ENCODE measurements at places on chromosomes 11 and 22. TPM values are rescaled to one million over a fixed set of nuclear protein-coding genes. Genes with fewer than 3 reads are reported as not detected.

DNA sequence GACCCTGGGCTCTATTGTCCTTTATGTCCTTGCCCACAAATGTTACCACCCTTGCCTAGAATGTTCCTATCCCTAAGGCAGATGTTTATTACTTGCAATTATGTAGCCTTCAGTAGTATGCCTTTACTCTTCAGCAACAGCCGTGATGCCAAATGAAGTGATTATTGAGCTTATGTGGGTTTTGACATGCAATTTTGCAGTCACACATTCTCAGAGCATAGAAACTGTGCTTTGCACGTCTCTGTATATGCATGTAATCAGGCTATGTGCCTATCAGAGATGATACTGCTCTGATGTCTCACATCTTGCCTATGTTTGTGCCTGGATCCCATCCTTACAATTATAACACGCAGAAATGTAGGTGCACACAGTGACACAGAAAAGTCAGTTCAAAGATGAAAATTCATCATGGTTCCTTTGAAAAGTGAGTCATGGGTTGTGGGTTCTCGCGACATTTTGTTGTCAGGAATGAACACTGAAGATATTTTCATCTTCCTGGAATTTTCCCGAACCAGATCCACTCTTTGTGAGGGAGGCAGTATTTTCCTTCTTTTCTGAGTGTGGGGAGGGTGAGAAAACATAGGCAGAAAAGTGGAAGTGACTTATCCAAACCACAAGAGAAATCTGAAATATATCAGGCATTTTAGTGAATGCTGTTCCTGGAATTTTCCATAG, 81.1 kb downstream of the BMAL1 start:
- no peak overlapping the region for H3K27ac ChIP-seq
- H3K36me3 ChIP-seq = peaks cover 4% of the 10 kb centered on the region
- no peaks in the 10 kb centered on the region for H3K27me3 ChIP-seq

GRCh38 chr11:95512177-95512576, 277.4 kb downstream of the FAM76B start:
- no peak for DNase-seq
- no peak overlapping the region for H3K4me3 ChIP-seq
- no peaks in the 10 kb centered on the region for H3K4me1 ChIP-seq

DNA sequence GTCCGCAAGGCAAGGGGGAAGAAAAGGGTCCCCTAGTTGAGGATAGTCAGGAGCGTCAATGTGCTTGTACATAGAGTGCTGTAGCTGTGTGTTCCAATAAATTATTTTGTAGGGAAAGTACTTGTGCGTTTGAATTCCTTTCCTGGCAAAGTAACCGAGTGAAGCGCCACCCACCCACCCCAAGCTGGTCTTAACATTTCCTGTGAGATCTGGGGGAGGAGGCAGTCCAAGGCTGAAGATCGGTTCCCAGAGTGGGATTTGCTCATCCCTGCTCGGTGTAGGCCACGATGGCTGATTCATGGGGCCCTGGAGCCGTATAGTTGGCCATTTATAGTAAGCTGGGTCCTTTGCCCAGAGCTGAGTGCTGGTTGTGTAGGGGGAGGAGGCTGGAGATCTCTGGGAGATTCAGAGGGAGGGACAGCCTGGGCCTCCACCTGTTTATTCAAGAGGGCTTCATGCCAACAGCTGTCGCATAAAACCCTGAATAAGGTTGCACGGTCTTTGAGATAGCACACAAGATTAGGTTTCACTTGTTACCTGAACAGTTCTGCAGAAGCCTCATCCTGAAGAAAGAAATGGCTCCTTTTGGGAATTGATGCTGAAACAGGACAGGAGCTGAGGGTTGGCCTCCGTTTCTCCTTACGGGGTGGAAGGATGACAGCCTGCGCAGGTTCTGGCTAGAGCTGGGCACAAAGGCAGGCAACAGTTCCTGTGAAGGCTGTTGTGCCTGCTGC, 2.4 kb downstream of the ATF4 start:
- no peaks in the 10 kb centered on the region for H3K27me3 ChIP-seq
- peaks cover 15% of the 10 kb centered on the region for H3K4me1 ChIP-seq
- H3K4me3 ChIP-seq = peak overlapping the region; percentile 4
- H3K27ac ChIP-seq = no peak overlapping the region

GRCh38 chr11:115581871-115582639, 77.8 kb upstream of the CADM1 start:
- no peaks in the 10 kb centered on the region for H3K36me3 ChIP-seq
- H3K27ac ChIP-seq = no peak overlapping the region

- DNase-seq = no peak
- H3K36me3 ChIP-seq = no peaks in the 10 kb centered on the region
- no peak overlapping the region for H3K27ac ChIP-seq
- H3K4me1 ChIP-seq = no peaks in the 10 kb centered on the region
- H3K4me3 ChIP-seq = no peak overlapping the region
- H3K27me3 ChIP-seq = peaks cover 3% of the 10 kb centered on the region
Measured at GRCh38 chr11:11808992-11809615, 32.7 kb upstream of the USP47 start.

DNA sequence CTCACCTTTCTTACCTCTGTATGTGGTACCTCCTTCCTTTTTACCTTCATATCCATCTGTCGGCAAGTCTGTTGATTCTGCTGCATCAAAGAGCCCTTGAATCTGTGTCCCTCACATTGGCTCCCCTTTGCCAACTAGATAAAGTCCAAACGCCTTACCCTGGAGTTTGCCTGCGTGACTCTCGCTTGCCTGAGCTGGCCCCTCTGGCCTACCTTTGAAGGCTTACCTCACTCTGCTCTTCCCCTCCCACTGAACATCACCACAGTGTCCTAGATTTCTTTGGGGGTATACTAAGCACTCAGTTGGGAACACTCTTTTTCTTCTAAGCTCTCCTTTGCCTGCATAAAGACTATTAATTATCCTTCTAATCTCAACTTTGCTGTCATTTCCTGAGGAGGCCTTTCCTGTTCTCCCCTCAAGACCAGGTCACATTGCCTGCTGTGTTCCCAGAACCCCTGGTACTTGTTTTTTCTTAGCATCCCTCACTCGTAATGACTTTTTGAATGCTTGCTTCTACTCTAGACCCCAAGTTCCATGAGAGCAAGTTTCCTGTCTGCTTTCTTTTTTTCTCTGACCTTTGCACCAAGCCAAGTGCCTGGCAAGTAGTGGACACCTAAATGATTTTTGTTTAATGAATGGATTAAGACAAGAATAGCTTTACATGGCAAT, 67.8 kb upstream of the ADORA2A start:
- peaks cover 26% of the 10 kb centered on the region for H3K4me1 ChIP-seq
- no peak overlapping the region for H3K4me3 ChIP-seq
- DNase-seq = peak; percentile 91
- no peaks in the 10 kb centered on the region for H3K27me3 ChIP-seq
- peaks cover 5% of the 10 kb centered on the region for H3K36me3 ChIP-seq
- peak overlapping the region; percentile 60 for H3K27ac ChIP-seq

DNA sequence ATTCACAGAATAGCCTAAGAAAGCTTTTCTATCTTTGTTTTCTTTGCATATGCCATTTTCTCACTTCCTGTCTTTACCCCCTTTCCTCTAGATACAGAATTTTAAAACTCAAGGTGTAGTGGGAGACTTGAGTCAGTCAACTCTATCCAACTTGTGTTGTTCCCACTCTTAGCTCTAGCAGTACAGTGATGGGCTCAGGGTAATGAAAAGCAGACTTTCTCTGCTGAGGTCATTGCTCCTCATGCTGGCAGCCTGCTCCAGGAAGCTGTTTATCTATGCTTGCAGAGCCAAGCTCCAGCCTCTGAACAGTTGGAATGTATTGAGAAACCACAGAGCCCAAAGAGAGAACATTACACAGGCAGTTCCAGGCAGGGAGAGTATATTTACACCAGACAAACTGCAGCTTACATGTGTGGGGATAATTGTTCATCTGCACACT, 68.1 kb downstream of the CSTPP1 start:
- no peaks in the 10 kb centered on the region for H3K36me3 ChIP-seq
- H3K4me3 ChIP-seq = no peak overlapping the region
- no peaks in the 10 kb centered on the region for H3K4me1 ChIP-seq
- H3K27me3 ChIP-seq = no peaks in the 10 kb centered on the region

GRCh38 chr11:14544611-14545010, 24.4 kb upstream of the PSMA1 start:
- no peaks in the 10 kb centered on the region for H3K36me3 ChIP-seq
- peaks cover 9% of the 10 kb centered on the region for H3K27me3 ChIP-seq
- no peaks in the 10 kb centered on the region for H3K4me1 ChIP-seq
- H3K27ac ChIP-seq = no peak overlapping the region
- H3K4me3 ChIP-seq = no peak overlapping the region

The THAP12 gene
- total RNA-seq = 32.3 TPM

The SAA4 gene
- not detected for total RNA-seq

DNA sequence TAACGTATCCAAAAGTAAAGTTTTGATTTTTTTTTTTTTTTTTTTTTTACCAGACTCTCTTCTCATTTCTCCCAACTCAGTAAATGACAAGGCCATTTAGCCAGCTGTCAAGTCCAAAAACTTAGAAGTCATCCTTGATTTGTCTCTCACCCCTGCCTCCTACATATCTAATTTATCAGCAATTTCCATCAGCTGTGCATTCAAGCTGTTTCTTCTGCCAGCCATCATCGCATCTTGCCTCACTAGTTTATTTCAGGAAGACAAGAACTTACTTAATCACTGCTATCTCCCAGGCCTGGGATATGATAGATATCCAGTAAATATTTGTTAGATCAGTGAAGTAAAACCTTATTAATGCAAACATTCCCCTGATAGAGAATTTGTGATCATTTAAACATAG, 47.6 kb downstream of the SCGB1A1 start:
- no peaks in the 10 kb centered on the region for H3K36me3 ChIP-seq
- H3K4me1 ChIP-seq = no peaks in the 10 kb centered on the region
- H3K27ac ChIP-seq = no peak overlapping the region
- H3K27me3 ChIP-seq = no peaks in the 10 kb centered on the region

DNA sequence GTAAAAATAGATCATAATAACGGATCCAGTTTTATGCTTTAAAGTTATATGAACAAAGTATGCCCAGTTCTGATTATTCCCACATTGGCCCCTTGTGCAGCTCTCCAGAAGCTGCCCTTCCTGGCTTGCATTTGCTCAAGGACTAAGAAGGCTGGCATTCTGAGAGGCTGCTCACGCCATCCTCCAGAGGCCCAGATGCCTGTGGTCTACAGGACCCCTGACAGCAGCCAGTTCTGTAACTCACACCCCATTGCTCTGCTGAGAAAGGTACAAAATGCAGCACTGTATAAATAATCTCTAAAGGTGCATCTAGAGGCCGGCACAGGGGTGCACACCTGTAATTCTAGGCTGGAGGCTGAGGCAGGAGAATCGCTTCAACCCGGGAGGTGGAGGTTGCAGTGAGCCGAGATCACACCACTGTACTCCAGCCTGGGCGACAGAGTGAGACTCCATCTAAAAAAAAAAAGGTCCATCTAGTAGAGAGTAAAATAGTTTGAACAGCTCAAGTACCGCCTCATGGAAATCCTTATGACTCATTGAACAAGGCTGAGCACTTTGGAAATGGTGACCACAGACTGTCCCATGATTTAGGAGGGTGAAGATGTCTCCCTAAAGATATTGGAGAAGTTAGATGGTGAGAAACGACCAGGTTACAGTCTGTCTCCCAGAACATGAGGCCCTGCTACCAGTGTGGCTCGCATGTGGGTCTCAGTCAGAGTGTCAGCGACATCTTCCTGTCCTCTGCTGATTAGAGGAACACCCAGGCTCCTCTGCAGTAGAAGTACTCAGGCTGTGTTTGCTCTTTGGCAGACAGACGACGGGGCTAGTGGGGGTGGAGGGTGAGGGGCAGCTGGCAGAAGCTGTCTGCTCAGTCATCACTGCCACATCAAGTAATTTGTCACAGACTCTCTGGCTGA, 56.3 kb downstream of the KREMEN1 start:
- no peak overlapping the region for H3K4me3 ChIP-seq
- H3K36me3 ChIP-seq = no peaks in the 10 kb centered on the region
- no peaks in the 10 kb centered on the region for H3K27me3 ChIP-seq
- H3K27ac ChIP-seq = no peak overlapping the region

The PHLDA2 gene
- 44.5 TPM for total RNA-seq

- DNase-seq = no peak
- H3K27me3 ChIP-seq = no peaks in the 10 kb centered on the region
- peaks cover 33% of the 10 kb centered on the region for H3K4me1 ChIP-seq
- no peak overlapping the region for H3K4me3 ChIP-seq
- no peaks in the 10 kb centered on the region for H3K36me3 ChIP-seq
Measured at GRCh38 chr11:83006877-83007330, 64.8 kb downstream of the RAB30 start.
